ENCODE measurements at places on chromosomes 6 and 20. TPM values are rescaled to one million over a fixed set of nuclear protein-coding genes. Genes with fewer than 3 reads are reported as not detected.

GRCh38 chr6:27296106-27296783 is 15.8 kb downstream of the POM121L2 start:
- H3K4me3 ChIP-seq = peak overlapping the region; percentile 6
- H3K36me3 ChIP-seq = peaks cover 6% of the 10 kb centered on the region
- peaks cover 73% of the 10 kb centered on the region for H3K27me3 ChIP-seq
- H3K4me1 ChIP-seq = peaks cover 11% of the 10 kb centered on the region
- DNase-seq = no peak
- no peak overlapping the region for H3K27ac ChIP-seq

DNA sequence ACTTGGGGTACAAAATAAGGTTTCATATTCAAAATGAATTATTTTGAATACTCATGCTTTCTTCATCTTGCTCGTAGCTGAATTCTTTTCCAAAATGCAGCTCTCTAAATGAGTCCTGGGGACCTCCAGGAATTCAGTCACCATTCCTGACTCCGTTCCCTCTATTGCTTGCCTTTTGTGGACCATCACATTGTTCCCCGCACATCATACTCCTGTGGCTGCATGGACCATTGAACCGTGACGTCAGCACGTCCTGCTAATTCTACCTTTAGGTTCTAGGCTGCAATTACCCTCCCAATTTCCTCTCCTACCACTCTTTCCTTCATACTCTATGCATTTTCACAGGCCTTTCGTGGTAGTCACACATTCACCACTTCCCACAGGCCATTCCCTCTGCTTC is 173.1 kb upstream of the ID4 start:
- H3K36me3 ChIP-seq = no peaks in the 10 kb centered on the region
- H3K4me3 ChIP-seq = no peak overlapping the region
- no peak for DNase-seq
- H3K27me3 ChIP-seq = no peaks in the 10 kb centered on the region
- H3K4me1 ChIP-seq = no peaks in the 10 kb centered on the region

The CHMP4B gene
- 82.9 TPM for total RNA-seq

The PMEPA1 gene
- total RNA-seq = 1.7 TPM

GRCh38 chr6:63764318-63764916 is 128.8 kb downstream of the PHF3 start:
- H3K27me3 ChIP-seq = peaks cover 7% of the 10 kb centered on the region
- H3K4me1 ChIP-seq = no peaks in the 10 kb centered on the region
- H3K36me3 ChIP-seq = no peaks in the 10 kb centered on the region
- H3K4me3 ChIP-seq = no peak overlapping the region
- H3K27ac ChIP-seq = no peak overlapping the region
- DNase-seq = no peak

DNA sequence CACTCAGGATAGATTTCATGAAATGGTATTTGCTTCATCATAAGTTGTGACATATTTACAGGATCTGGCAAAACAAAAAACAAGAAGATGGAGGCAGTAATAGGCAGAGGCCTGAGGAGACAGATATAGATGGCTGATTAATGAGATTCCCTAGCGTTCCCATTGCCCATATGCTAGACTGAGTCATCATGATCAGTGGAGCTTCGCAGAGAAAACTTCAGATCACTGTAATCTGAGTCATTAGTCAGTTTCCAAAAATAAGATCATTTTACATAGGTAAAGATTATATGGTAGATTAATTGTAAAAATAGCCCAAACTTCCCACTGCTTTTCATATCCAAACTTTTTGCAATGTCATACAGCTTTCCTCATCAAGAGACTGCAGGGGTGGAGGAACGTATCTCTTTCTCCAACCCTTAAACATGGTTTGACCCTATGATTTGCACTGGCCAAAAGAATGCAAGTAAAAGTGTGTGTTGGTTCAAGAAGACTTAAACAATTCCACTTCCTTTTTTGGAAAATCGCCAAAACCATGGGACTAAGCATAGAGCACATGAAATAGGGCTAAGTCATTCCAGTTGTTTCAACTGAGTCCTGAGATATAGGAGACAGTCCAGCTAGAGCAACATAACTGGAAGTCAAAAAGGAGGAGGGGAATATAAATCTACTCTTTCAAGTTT is 626.0 kb downstream of the RNF144B start:
- no peak for DNase-seq
- H3K27ac ChIP-seq = no peak overlapping the region
- H3K4me3 ChIP-seq = no peak overlapping the region
- no peaks in the 10 kb centered on the region for H3K36me3 ChIP-seq

The B4GALT5 gene
- total RNA-seq = 16.8 TPM

DNA sequence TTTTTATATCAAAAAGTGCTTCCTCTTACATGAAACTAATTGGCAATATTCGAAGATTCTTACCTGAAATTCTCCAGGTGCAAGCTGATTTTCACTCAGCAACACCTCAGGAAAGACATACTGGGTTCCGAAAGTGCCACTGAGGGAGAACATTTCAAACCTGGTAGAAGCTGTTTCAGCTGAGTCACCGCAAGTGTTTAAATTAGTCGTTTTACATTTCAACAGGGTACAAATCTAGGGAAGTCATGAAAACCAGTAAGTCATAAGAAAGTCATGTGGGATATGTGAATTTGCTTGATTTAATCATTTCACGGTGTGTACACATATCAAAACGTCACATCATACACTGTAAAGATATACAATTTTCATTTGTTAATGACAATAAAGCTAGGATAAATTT is 25.3 kb upstream of the TAAR1 start:
- no peak overlapping the region for H3K27ac ChIP-seq
- no peak overlapping the region for H3K4me3 ChIP-seq
- DNase-seq = no peak
- H3K4me1 ChIP-seq = no peaks in the 10 kb centered on the region
- peaks cover 15% of the 10 kb centered on the region for H3K27me3 ChIP-seq
- H3K36me3 ChIP-seq = no peaks in the 10 kb centered on the region

The COMMD7 gene
- 30.7 TPM for total RNA-seq

GRCh38 chr6:154649721-154650120 is 83.5 kb upstream of the SCAF8 start:
- no peaks in the 10 kb centered on the region for H3K36me3 ChIP-seq
- H3K27me3 ChIP-seq = no peaks in the 10 kb centered on the region
- no peak overlapping the region for H3K27ac ChIP-seq
- no peak overlapping the region for H3K4me3 ChIP-seq
- no peaks in the 10 kb centered on the region for H3K4me1 ChIP-seq

The ADAM33 gene
- not detected for total RNA-seq

The KHDRBS2 gene
- not detected for total RNA-seq

DNA sequence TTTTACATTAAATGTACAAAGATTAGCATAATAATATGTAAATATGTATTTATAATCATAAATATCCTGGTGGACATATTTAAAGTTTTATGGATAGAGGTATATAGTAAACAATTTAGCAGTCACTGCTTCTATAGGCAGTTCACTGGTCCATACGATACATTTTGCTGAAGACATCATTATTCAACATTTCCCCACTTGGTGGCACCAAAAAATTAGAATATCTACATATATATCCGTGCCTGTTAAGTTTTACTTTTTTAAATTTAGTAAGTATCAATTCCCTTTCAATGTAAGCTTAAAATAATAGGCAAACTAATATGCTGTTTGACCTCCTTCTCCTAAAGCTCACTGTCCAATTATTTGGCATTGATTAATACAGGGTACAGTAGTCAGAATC is 64.2 kb downstream of the LMBRD1 start:
- H3K36me3 ChIP-seq = no peaks in the 10 kb centered on the region
- no peaks in the 10 kb centered on the region for H3K4me1 ChIP-seq
- H3K4me3 ChIP-seq = no peak overlapping the region
- H3K27ac ChIP-seq = no peak overlapping the region
- no peak for DNase-seq

- H3K4me3 ChIP-seq = no peak overlapping the region
- H3K27ac ChIP-seq = no peak overlapping the region
- no peak for DNase-seq
- H3K36me3 ChIP-seq = no peaks in the 10 kb centered on the region
- no peaks in the 10 kb centered on the region for H3K4me1 ChIP-seq
These were observed 49.1 kb upstream of the OPRM1 start for GRCh38 chr6:153989989-153990388.

- no peak for DNase-seq
- H3K36me3 ChIP-seq = peaks cover 15% of the 10 kb centered on the region
- H3K27me3 ChIP-seq = no peaks in the 10 kb centered on the region
- no peak overlapping the region for H3K4me3 ChIP-seq
- H3K4me1 ChIP-seq = peaks cover 20% of the 10 kb centered on the region
These were observed 5.0 kb downstream of the SF3B5 start for GRCh38 chr6:144090384-144090783.

DNA sequence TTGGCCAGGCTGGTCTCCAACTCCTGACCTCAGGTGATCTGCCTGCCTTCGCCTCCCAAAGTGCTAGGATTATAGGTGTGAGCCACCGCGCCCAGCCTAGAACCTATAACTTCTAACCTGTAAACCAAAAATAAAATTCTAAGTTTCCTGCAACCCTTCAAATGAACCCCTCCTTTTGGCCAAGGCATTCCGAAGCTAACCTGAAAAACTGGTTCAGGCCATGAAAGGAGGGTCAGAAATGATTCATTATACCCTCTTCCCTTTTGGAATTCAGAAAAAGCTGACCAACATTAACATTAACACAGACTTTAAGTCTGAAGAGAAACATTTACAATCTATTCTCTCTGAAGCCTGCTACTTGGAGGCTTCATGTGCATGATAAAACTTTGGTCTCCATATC is 165.1 kb downstream of the TINAG start:
- H3K27ac ChIP-seq = no peak overlapping the region
- H3K36me3 ChIP-seq = no peaks in the 10 kb centered on the region
- no peak for DNase-seq
- H3K27me3 ChIP-seq = no peaks in the 10 kb centered on the region
- no peaks in the 10 kb centered on the region for H3K4me1 ChIP-seq

GRCh38 chr6:45920819-45921511 is 94.7 kb downstream of the CLIC5 start:
- H3K4me1 ChIP-seq = peaks cover 42% of the 10 kb centered on the region
- H3K27ac ChIP-seq = peak overlapping the region; percentile 79
- H3K36me3 ChIP-seq = no peaks in the 10 kb centered on the region
- peak; percentile 31 for DNase-seq
- peak overlapping the region; percentile 10 for H3K4me3 ChIP-seq

The KIAA1755 gene
- not detected for total RNA-seq

- no peak for DNase-seq
- no peaks in the 10 kb centered on the region for H3K36me3 ChIP-seq
- no peak overlapping the region for H3K27ac ChIP-seq
- H3K4me1 ChIP-seq = no peaks in the 10 kb centered on the region
- peaks cover 2% of the 10 kb centered on the region for H3K27me3 ChIP-seq
These were observed 92.5 kb upstream of the NXT1 start for GRCh38 chr20:23257848-23258746.

The DUSP15 gene
- total RNA-seq = not detected

DNA sequence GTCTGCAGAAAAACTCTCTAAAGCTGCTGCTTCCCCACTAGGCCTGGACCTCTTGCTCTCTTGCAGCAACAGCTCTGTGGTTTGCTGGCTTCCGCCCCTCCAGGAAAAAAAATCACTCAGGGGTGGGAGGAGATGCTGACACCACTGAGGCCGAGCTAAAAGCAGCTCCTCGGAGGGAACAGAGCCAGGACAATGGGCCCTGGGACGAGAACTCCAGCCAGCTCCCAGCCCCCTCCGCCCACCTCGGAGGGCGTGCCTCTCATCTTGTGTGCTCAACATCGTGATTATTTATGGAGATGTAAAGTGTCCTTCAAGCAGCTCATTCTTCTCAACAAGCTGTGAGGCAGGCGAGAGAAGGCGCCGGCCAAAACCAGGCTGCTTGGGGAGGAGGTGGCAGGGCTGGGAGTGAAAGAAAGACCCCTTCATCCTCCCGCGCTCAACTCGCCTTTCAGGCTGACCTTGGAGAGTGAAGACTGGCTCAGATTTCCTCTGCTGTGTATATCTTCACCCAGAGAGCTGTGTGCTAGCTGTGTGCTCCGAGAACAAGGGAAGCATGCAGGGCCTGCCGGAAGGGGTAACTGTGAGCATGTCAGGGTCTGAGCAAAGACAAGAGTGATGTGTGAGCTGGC is 53.5 kb upstream of the LRFN2 start:
- no peaks in the 10 kb centered on the region for H3K36me3 ChIP-seq
- H3K4me3 ChIP-seq = peak overlapping the region; percentile 9
- peak; percentile 14 for DNase-seq
- no peak overlapping the region for H3K27ac ChIP-seq

DNA sequence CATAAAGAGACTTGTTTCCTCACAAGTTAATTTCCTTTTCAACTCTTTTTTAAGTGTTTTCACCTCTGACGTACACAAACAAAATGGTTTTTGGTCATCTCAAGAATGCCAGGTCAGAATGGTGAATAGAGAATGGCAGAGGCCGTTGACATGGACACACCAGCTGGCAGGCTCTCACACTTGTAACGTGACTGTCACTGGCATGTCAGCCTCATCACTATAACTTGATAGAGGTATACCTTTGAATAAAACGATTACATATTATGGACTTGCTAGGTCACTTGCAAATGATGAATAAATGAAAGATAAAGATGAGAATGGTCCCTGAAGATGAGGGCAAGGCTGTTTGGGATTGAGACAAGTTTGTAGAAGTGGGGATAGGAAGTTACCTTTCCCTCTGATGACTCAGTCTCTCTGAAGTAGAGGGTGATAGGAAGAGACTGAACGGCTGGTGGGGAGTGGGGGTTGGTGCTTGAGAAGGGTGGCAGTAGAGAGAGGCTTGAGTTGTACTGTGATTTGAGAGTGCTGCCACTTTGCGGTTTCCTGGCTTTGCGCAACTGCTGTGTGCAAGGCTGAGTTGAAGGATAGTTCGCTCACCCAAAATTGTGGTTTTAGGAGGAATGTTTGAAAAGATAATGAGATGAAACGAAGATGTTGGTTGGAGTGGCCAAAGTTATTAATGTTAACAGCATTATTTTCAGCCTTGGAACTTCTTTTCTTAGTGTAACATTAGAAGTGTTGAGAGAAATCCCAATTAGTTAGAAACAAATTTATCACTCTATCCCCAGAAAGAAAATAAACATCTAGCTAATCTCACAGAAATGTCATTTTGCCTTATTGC is 30.3 kb downstream of the TBPL1 start:
- H3K27me3 ChIP-seq = no peaks in the 10 kb centered on the region
- no peak overlapping the region for H3K4me3 ChIP-seq
- no peak overlapping the region for H3K27ac ChIP-seq
- H3K36me3 ChIP-seq = peaks cover 33% of the 10 kb centered on the region
- DNase-seq = peak; percentile 70
